Naive thymus-derived CD8-positive, alpha-beta T cell (primary cell): ENCODE measurements at places on chromosomes 2 and 18. TPM values are rescaled to one million over a fixed set of nuclear protein-coding genes. Genes with fewer than 3 reads are reported as not detected.

- H3K4me3 ChIP-seq, result no peak overlapping the region
- peaks cover 30% of the 10 kb centered on the region for H3K27me3 ChIP-seq
- no peak for DNase-seq
- H3K27ac ChIP-seq, result no peak overlapping the region
Measured at GRCh38 chr2:8658064-8658862, 23.6 kb upstream of the ID2 start.

GRCh38 chr2:103459283-103459682, 697.5 kb downstream of the TMEM182 start:
- H3K27me3 ChIP-seq, result no peaks in the 10 kb centered on the region
- H3K4me3 ChIP-seq, result no peak overlapping the region
- H3K36me3 ChIP-seq, result no peaks in the 10 kb centered on the region
- no peak overlapping the region for H3K27ac ChIP-seq
- no peak for DNase-seq

DNA sequence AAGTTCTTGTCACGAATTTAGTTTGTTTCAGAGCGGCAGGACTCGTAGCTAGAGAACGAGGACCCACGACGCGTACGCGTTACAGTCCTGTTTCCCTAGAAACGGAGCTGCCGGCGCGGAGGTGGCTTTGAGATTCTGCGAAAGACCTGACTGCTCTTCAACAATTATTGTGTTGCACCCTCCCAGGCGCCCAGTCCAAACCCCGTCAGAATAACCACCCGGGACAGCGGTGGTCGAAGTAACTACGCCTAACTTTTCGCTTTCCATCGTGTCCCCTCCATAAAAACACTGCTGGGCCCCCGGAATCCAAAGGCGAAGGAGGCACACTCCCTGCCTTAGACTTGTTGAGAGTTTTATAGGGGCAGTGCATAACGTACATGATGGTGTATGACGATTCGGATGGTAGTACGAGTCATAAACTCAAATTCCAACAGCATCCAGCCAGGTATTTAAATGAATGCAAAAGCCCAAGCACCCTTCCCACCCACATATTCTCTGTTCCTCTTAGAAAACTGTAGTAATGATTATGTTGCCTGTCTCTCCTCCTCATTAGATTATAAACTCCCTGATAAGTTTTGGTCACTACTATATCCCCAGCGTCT, 651 bp upstream of the STAM2 start:
- H3K4me3 ChIP-seq, result peak overlapping the region; percentile 97
- no peaks in the 10 kb centered on the region for H3K36me3 ChIP-seq
- H3K27ac ChIP-seq, result peak overlapping the region; percentile 99

- H3K27me3 ChIP-seq, result peaks cover 2% of the 10 kb centered on the region
- H3K4me3 ChIP-seq, result no peak overlapping the region
- H3K4me1 ChIP-seq, result no peaks in the 10 kb centered on the region
- no peaks in the 10 kb centered on the region for H3K36me3 ChIP-seq
Measured at GRCh38 chr2:15869396-15869795, 71.0 kb upstream of the MYCN start.

DNA sequence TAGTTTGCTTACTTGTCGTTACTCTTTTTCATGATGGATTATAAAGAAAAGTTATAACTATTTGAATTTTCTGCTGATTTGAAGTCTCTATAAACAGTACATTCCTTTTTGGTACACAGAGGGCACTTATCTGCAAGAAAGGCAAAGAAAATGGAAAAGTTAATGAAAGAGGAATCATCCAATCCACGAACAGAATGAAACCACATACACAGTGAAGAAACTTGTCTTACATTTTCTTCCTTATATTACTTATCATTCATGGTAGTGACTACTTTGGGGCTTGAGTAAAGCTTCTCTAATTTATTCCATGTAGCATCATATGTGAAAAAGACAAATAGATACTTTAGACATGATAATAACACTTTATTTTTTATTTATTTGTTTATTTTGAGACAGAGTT, 14.8 kb upstream of the ACTR3 start:
- no peak for DNase-seq
- no peak overlapping the region for H3K4me3 ChIP-seq
- H3K27me3 ChIP-seq, result no peaks in the 10 kb centered on the region
- no peaks in the 10 kb centered on the region for H3K36me3 ChIP-seq

GRCh38 chr2:53989210-53989862, 18.5 kb upstream of the PSME4 start:
- H3K4me1 ChIP-seq, result peaks cover 15% of the 10 kb centered on the region
- peak overlapping the region; percentile 19 for H3K27ac ChIP-seq
- no peaks in the 10 kb centered on the region for H3K27me3 ChIP-seq
- peaks cover 21% of the 10 kb centered on the region for H3K36me3 ChIP-seq

DNA sequence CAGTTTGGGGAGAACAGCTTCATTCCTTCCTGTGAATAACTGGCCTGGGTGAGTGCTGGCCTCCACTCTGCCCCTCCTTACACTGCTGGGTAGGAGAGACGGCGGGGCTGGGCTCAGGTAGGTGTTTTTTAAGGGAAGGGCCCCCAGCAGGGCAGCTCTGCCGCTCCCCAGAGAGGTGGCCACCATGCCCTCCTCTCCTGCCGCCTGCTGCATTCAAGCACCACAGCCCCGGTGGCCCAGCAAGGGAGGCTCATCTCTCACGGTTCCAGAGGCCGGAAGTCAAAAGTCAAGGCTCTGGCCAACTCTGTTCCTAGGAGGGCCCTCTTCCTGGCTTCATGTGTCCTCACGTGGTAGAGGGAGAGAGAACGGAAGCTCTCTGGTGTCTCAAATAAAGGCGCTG, 81.1 kb downstream of the SH3BP4 start:
- H3K27ac ChIP-seq, result no peak overlapping the region
- H3K27me3 ChIP-seq, result no peaks in the 10 kb centered on the region
- DNase-seq, result no peak
- H3K36me3 ChIP-seq, result no peaks in the 10 kb centered on the region
- H3K4me3 ChIP-seq, result no peak overlapping the region

DNA sequence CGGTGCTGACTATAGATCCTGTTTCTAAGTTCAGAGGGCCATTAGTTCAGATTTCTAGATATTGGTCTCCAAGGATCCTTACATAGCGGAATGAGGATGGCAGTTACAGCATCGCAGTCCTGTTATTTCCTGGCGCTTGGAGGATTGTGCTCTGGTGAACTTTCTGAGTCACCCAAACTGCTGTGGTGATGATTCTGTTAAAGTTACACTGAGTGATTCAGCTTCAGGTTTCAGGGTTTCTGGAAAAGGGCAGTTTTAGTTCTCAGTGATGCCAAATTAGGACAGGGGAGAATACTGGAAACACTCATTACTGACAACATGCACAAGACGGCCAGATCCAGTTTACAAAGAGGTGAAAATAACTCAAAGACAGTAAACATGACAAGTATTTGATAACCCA, 52.1 kb upstream of the ANKRD62 start:
- DNase-seq, result no peak
- H3K36me3 ChIP-seq, result no peaks in the 10 kb centered on the region
- no peak overlapping the region for H3K4me3 ChIP-seq
- peaks cover 2% of the 10 kb centered on the region for H3K4me1 ChIP-seq

- peaks cover 60% of the 10 kb centered on the region for H3K4me1 ChIP-seq
- H3K27ac ChIP-seq, result no peak overlapping the region
- DNase-seq, result no peak
- H3K27me3 ChIP-seq, result no peaks in the 10 kb centered on the region
Measured at GRCh38 chr18:76448256-76449110, 46.6 kb downstream of the ZNF516 start.

DNA sequence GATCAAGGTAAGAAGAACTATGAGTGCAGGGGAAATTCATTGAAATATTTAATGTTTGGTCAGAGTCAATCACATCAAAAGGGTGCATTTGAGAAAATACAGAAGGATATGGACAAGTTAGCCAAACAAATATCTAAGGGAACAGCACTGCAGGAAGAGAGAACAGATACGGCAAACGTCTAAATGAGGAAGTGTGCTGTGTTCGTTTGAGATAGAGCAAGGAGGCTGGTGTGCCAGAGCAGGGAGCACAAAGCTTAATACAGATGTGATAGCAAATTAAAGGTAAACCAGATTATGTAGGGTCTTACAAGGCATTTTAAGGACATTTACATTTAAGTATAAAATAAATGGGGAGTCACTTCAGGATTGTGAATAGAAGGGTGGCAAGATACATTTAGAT, 241.3 kb upstream of the ZNF804A start:
- H3K36me3 ChIP-seq, result no peaks in the 10 kb centered on the region
- no peak for DNase-seq
- no peaks in the 10 kb centered on the region for H3K4me1 ChIP-seq
- H3K27ac ChIP-seq, result no peak overlapping the region

GRCh38 chr2:133312038-133312729, 256.1 kb downstream of the NCKAP5 start:
- H3K27ac ChIP-seq, result no peak overlapping the region
- no peaks in the 10 kb centered on the region for H3K27me3 ChIP-seq
- H3K4me1 ChIP-seq, result no peaks in the 10 kb centered on the region
- no peak overlapping the region for H3K4me3 ChIP-seq
- no peak for DNase-seq

DNA sequence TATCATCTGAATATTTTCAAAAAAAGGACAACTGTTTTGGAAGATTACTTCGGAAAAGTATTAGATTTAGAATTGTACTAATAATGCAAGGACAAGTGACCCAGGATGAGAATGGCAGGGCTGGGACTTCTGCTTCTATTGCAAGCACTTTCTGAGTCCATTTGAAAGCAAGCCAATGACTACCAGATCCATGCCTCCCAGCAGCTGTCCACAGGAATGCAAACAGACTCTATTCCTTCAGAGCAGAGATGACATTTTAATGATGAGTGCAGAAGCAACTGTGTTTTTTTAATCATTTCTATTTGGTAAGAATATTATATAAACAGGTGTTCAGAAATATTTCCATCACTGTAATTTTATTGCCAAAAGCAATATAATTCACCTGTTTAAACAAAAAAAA, 456.7 kb downstream of the SOX11 start:
- no peaks in the 10 kb centered on the region for H3K36me3 ChIP-seq
- no peaks in the 10 kb centered on the region for H3K27me3 ChIP-seq
- no peaks in the 10 kb centered on the region for H3K4me1 ChIP-seq
- no peak overlapping the region for H3K27ac ChIP-seq
- DNase-seq, result no peak

DNA sequence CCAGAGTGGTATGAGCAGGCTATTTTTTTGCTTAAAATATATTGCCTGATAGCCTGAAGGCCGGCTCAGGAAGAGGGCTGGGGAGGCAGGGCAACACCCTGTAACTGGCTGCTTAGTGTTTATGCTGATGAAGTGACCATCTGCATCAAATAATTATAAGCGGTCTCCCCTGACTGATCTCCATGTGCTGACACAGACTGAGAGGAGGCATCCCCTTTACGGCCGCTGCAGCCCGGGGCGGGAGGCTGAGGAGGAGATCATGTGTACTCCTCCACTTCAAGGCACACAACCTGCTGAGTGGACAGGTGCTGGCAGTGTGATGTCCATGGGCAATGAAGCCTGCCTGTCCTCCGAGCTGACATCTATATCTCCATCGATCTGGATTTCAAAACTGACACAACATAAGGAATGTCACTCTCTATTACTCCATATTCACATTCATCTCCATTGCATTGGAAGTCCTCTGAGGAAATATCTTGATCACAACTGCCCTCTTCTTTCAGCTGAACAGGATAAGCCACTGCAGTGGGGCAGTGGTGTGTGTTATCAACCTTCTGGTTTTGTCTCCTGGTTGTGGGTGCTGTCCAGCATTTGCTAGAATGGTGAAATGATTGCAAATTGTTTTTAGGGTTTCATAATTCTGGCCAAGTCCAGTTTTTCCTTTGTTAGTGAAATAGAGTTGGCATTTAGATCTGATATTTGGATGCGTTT, 143.5 kb downstream of the AQP4 start:
- H3K27ac ChIP-seq, result no peak overlapping the region
- H3K4me1 ChIP-seq, result no peaks in the 10 kb centered on the region
- no peak for DNase-seq
- no peak overlapping the region for H3K4me3 ChIP-seq
- peaks cover 2% of the 10 kb centered on the region for H3K27me3 ChIP-seq

DNA sequence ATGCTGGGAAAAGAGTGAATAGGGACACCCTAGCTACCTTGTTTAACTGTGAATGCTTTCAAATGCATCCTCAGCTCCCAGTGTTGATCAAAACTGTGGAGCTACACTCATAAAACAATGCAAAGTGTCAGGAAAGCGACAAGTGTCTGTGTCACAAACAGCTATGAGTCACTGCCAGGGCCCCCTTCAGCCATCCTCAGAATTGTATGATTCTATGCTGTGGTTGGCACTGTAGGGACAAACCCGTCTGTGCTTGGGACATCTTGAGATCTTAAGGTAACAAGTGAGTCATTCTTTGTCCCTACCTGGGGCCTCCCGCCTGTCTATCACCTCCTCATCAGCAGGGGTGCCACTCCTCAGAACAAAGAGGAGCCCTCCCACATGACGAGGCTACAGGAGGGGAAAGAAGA, 42.4 kb downstream of the KLF7 start:
- no peak overlapping the region for H3K27ac ChIP-seq
- no peak overlapping the region for H3K4me3 ChIP-seq
- H3K4me1 ChIP-seq, result peaks cover 59% of the 10 kb centered on the region
- peaks cover 67% of the 10 kb centered on the region for H3K36me3 ChIP-seq
- no peak for DNase-seq
- no peaks in the 10 kb centered on the region for H3K27me3 ChIP-seq

DNA sequence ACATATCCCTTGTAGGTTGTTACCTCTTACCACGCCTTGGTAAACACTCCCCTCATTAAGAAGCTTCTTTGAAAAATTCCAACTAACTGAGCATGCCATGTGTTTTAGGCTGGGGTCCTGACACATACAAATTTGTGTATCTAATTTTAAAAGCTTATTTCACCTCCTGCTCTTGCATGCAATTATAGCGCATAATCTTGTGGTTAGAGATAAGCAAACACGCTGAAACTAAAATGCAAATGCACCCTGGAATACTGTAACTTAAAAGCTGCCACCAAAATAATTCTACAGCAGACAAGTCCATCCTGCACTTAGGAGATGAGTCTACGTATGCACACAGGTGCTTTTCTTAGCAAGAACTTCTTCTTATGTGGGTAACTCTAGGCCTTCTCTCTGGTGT, 990.2 kb downstream of the TSN start:
- H3K4me3 ChIP-seq, result no peak overlapping the region
- H3K4me1 ChIP-seq, result no peaks in the 10 kb centered on the region
- H3K36me3 ChIP-seq, result no peaks in the 10 kb centered on the region
- H3K27me3 ChIP-seq, result no peaks in the 10 kb centered on the region
- H3K27ac ChIP-seq, result no peak overlapping the region

DNA sequence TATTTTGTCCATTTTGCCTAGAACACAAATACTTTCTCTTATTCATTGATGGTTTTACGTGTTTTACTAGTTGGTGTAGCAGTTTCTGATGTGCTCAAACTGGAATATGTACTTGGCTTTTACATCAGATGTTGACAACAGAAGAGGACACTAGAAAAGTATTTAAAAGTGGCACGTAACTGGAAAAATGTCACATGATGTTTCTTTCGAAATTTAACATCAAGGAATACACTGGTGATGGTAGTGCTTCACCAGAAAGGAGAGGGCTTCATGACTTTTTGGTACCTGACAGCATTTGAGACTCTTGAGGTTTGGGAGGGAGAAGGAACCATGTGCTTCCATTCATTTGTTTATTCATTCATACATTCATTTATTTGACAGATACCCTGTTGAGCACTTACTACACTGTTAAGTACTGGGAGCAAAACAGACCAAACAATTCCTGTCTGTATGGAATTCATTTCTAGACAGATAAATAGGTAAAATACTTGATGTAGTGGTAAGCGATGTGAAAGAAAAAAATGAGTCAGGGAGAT, 1.5 kb downstream of the GIGYF2 start:
- H3K27me3 ChIP-seq, result no peaks in the 10 kb centered on the region
- no peak for DNase-seq
- peaks cover 15% of the 10 kb centered on the region for H3K36me3 ChIP-seq

Gene ROCK1
- total RNA-seq, result 82.1 TPM

Gene ABCB11
- total RNA-seq, result 0.08 TPM

Gene TUBA3E
- total RNA-seq, result not detected

Gene AUP1
- total RNA-seq, result 184 TPM

Gene CXCR4
- total RNA-seq, result 366 TPM

Gene C18orf54
- total RNA-seq, result 3.8 TPM

Gene HJURP
- not detected for total RNA-seq

Gene C2orf78
- total RNA-seq, result not detected
